ENCODE measurements at places on chromosomes 2 and 18.

- DNase-seq, result no peak
Measured at GRCh38 chr2:239876948-239877289, 148.2 kb downstream of the NDUFA10 start.

DNA sequence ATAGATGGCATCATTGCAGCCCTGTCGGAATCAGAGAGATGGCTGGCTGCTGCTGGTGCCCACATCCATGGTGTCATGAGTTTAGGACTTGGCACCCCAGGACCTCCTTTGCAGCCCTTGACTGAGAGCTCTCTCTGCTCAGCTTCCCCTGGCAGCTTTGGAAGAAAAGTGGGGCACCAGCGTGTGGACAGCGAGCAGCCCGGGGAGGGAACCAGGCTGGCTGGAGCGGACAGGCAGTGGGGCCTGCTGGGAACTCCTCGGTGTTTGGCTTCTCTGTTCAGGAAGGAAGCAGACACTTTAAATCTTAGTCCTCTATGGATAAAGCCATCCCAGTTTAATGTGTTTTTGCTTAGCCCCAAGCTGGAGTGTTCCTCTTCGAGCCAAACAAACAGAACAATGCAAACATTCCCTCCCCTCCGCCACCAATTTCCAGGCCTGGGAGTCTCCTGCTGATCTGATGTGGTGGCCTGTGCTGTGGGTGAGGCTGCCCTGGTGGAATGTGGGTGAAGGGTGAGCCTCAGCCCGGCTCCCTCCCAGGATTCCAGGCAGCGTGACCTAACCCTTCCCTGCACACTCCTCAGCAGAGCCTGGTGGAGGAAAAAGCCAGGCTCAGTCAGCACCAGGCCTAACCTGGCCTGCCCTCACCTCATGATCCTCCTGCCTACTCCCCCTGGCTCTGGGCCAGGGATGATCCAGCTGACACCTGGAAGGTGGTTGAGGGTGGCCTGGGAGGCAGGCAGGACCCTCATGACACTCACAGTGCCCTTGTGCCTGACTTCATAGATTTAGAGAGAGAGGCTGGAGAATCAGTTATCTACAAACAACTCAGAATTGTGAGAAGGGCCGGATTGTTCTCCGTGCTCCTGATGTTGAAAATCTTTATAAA, 21.6 kb upstream of the ITGB6 start:
- no peak for DNase-seq

- no peak for DNase-seq
Measured at GRCh38 chr2:68104111-68104835, 41.5 kb upstream of the C1D start.

GRCh38 chr18:9068346-9068745, 34.2 kb upstream of the NDUFV2 start:
- DNase-seq, result no peak

DNA sequence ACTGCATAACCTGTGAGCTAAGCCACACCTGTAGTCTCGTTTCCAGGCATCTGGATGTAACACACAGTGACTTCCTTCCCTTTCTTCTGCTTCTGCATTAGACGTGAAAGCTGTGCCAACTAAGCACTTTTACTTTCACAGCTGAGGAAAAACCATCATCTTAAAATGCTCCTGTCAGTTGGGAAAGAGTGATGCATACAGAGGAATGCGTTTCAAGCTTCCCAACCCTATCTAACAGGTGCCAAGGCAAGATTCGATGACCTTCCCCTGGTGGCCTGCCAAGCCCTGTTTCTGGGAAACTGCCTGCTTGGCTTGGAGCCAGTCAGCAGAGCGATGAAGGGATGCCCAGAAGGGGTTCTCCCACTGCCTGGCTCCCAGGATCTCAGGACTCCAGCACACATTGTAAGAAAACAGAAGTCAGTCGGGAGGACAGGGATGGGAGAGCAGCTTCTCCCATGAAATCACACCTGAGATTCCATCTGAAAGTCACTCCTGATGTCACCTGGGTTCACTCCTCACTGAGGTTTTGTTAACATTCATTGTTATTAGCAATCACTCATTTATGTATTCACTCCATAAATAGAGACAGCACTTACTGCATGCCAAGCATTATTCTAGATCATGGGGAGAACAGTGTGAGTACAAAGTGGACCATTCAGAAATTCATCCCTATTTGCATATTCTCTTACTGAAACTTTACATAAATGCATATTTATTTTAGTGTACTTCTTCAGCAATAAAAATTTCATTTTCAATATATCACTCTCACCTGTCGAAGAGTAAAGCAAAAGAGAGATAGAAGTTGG, 64.1 kb downstream of the DTNA start:
- no peak for DNase-seq

DNA sequence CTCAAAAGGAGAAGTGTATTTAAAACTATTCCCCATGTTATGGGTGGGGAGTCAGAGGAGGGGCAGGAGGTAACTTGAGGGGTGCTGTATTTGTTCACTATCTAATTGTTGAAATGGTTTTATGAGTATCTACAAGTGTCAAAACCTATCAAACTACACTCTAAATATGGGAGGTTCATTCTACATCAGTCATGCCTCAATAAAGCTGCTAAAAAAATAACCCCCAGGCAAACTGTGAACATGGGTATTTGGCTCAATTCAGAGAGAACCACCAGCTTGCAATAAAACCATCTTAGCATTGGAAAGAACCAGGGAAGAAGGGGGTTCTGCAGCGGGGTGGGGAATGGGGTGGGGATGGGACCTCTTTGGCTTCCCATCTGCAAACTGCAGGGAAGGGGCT, 176.0 kb upstream of the SMAD2 start:
- no peak for DNase-seq

DNA sequence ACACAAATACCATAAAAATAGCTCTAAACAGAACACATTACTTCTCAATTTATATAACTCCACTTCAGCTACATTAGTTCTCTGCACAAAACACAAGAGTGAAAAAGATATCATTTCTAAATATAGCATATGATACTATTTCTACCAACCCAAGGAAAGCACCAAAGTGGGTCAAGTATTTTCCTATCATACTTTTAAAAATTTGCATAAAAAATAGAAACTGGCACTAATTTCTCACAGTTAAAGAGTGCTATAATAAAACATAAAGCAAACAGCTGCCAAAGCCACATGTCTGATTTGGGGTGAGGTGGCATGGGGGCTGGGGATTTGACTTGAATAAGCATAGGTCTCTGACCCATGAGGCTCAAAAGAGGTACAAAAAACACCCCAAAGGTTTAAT, 61.5 kb downstream of the BARD1 start:
- DNase-seq, result no peak

DNA sequence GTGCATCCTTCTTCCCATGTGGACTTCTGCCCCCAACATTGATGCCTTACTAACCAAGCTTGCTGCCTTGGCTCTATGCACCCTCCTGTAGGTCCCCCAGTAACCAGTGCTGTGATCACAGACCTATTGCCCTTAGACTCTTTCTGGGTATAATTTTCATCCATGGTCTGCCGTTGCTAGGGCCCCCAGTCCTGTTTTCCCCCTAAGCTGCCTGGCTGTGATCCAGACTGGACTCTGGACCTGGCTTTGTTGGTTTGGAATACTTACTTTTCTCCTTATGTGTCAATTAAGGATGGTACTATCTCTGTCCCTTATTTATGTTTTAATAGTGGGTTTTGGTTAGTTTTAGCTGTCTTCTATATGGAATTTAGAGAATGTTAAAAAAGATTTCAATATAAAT, 26.0 kb downstream of the ATP9B start:
- DNase-seq, result no peak

- DNase-seq, result no peak
Measured at GRCh38 chr18:70848329-70848728, 559.5 kb downstream of the SOCS6 start.

DNA sequence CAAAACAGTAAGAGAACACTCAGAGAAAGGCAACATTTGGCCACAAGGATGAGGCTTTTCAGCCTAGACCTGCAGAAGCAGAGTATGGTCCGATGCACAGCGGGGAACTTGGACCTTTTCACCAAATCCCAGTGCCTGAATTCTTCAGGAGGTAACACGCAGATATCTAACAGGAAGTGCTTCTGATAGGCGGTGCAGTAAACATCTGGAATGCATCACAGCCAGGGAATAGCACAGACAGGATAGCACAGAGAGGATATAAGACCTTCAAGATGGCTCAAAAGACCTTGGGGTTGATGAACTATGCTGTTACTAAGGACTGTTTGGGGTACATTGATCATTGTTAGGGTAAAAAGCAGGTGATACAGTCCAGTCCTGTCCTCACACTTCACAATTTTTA, 1.7 kb downstream of the TMEM127 start:
- no peak for DNase-seq

- no peak for DNase-seq
Measured at GRCh38 chr2:206968134-206969086, 29.1 kb downstream of the CPO start.

- no peak for DNase-seq
Measured at GRCh38 chr2:178800510-178800909, 6.7 kb downstream of the TTN start.

DNA sequence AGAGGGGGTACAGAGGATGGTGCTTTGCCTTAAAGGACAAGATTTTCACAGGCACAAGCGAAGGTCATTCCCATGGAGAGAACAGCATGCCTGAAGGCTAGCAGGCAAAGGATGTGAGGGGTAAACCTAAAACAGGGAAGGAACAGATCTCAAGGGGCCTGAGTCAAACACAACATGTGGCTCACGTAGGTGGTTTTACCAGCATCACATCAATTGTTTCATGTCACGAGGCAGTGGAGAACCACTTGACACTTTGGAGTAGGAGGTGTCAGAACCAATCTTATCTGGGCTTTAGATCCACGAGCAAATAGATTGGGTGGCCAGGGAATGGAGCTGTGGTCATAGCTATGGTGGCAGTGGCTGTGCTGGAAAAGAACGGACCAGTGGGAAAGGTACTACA, 8.4 kb downstream of the COX5B start:
- no peak for DNase-seq

GRCh38 chr18:49177812-49178211, 227.0 kb upstream of the SMAD7 start:
- no peak for DNase-seq

DNA sequence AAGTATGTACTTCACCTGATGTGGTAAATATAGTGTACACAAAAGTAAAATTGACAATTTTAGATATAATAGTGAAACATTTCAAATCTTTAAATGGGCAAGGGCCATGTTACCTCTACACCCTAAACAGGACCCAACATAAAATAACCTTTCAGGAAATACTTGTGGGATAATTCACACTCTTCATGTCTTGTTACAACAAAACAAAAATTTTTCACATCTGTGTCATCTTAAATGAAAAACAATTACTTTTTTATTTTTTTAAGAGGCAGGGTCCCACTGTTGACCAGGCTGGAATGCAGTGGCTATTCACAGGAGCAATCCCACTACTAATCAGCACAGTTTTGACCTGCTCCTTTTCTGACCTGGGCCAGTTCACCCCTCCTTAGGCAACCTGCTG, 42.1 kb downstream of the SRBD1 start:
- DNase-seq, result no peak

- DNase-seq, result no peak
Measured at GRCh38 chr18:48545757-48546321, 7.0 kb downstream of the CTIF start.

DNA sequence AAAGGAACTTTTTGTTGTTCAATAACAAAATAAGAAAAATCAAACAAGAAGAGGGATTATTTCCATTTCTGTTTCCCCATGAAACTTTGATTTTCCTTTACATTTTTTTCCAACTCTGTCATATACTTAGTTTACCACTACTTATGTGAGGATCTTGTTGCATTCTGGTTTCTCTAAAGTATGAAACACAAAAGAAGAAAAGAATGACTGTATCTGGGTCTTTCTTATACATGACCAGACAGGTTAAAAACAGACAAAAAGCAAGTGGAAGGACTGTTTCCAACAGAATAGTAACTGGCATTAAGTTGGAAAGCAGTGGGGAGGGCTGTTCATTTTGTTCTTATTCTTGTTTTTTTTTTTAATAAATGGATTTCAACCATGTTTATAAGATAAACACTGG, 1207.8 kb upstream of the FAM98A start:
- DNase-seq, result no peak

DNA sequence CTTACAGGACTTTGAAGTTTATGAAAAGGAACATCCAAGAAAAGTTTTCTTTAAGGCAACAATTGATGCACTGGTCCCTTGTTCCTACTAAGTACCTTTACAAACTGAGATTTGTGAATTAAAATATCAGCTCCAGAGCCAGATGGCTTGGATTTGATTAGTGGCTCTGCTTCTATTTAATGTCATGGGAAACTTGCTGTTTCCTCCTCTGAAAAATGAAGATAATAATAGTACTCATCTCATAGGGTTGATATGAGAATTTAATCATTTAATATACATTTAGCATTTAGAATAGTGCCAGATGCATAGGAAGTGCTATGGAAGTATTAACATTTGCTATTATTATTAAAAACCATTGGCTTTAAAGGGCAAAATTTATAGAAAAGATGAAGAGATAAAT, 2.6 kb upstream of the GAREM1 start:
- no peak for DNase-seq

GRCh38 chr2:127762441-127762840, 48.5 kb downstream of the WDR33 start:
- no peak for DNase-seq

DNA sequence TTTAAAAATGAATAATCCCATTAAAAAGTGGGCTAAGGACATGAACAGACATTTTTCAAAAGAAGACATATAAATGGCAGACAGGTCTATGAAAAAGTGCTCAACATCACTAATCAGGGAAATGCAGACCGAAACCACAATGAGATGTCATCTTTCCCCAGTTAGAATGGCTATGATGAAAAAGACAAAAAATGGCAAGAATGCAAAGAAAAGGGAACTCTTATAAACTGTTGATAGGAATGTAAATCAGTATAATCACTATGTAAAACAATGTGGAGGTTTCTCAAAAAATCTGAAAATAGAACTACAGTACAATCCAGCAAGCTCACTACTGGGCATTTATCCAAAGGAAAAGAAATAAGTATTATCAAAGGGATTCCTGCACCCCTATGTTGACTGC, 169.2 kb downstream of the METTL4 start:
- DNase-seq, result no peak

DNA sequence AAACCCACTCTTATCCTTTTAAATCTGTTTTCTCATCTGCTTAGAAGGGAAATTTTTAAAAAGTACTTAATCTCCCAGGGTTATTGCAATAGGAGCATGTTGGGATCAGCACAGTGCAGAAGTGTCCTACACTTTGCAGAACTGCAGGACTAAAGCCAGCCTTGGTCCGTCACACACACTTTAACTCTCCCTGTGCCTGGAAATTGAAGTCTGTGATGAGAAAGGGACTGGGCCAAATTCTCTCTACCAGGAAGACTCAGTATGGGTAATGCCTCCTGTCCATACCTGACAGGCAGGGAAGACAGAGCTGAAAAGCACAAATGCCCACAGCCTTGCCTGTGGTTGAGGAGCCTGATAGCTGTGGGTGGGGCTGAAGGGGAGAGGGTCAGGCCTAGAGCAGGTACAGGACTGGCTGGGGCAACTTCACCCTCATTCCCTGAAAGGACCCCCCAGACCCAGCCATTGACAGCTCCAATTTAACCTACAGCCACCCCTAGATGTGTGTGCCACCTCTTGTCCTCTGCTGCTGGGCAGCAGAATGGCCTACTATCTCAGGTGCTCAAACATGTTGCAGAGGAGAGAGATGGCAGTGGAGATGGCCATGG, 377.2 kb upstream of the KLHL29 start:
- DNase-seq, result no peak

All from B cell (primary cell).